Activated T-helper 1 cell treated with anti-CD3 and anti-CD28 coated beads, Interleukin-12 subunit alpha, Interleukin-12 subunit beta, Interleukin-2, Interleukin-4 antibody, amounts not matched to agents 30 ng/mL and 10 ng/mL and 1 ng/mL, durations not matched to agents 14 hours and 24 hours and 36 hours (primary cell): ENCODE measurements at places on chromosomes 3 and 15.

- DNase-seq = no peak
- H3K27ac ChIP-seq = no peak overlapping the region
- peaks cover 30% of the 10 kb centered on the region for H3K4me1 ChIP-seq
- H3K36me3 ChIP-seq = no peaks in the 10 kb centered on the region
These were observed 653 bp downstream of the MYO5C start for GRCh38 chr15:52294881-52295420.

GRCh38 chr3:65974509-65974908, 64.2 kb downstream of the MAGI1 start:
- H3K4me3 ChIP-seq = no peak overlapping the region
- H3K27ac ChIP-seq = no peak overlapping the region
- peaks cover 2% of the 10 kb centered on the region for H3K27me3 ChIP-seq
- no peaks in the 10 kb centered on the region for H3K36me3 ChIP-seq
- DNase-seq = no peak

DNA sequence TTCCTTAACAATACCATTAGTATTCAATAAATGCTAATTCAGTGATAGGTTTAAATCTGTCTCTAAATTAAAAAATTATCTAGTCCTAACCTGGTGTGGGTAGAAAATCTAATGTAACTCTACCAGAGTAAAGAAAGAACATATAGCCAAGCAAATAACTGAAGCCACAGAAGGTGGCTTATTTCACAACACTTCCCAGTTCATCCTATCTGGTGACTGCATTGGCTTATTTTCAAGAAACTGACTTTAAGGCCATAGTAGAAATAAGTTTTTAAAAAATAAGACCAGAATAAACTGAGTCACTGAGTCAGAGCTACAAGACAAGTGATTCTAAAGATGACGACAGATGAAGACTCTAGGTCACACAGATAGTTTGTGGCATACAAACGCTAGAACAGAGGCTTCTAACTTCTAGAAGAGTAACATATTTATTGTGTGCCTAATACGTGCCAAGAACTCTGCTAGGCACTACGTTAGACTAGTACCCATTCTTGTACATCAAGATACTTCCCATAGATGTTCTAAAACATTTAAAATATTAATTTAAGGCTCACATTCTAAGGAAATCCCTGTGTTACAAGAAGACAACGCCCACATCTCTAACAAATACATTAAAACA, 25.9 kb downstream of the TMCC1 start:
- H3K36me3 ChIP-seq = peaks cover 28% of the 10 kb centered on the region
- peaks cover 8% of the 10 kb centered on the region for H3K4me1 ChIP-seq
- H3K27me3 ChIP-seq = no peaks in the 10 kb centered on the region
- no peak overlapping the region for H3K27ac ChIP-seq
- DNase-seq = no peak

DNA sequence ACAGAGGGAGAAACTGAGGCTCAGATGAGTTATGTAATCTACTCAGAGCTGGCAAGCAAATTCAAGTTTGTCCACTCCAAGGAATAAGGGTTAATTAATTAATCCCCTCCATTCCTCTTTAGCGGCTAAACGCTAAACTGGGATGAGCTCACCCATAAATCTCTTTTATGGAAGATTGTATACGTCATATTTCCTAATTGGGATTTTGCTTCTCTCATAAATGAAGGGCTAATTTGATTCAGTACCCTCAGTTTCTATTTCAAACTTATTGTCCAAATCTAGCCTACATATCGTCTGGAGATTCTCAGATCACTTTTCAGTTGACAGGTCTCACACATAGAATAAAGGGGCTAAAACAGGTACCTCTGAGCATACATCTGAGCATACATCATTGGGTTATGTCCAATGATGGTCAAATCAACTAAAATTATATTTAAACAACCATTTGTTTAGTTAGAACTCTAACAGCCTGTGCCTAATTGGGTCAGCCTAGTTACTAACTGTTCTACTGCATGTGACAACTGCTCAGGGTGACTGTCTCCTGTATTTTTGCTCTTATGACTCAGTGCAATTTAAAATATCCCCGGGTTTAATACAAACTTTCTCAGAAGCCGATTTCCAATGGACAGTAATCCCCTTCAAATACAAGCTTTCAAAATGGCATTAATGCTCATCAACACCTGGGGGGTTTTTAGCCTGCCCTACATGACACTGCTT, 57.6 kb upstream of the PLXND1 start:
- no peaks in the 10 kb centered on the region for H3K36me3 ChIP-seq
- H3K27ac ChIP-seq = no peak overlapping the region
- no peaks in the 10 kb centered on the region for H3K27me3 ChIP-seq
- no peak overlapping the region for H3K4me3 ChIP-seq
- no peaks in the 10 kb centered on the region for H3K4me1 ChIP-seq

GRCh38 chr3:99753268-99753975, 64.2 kb upstream of the CMSS1 start:
- H3K27ac ChIP-seq = no peak overlapping the region
- peaks cover 25% of the 10 kb centered on the region for H3K27me3 ChIP-seq
- no peak for DNase-seq
- H3K4me1 ChIP-seq = no peaks in the 10 kb centered on the region

DNA sequence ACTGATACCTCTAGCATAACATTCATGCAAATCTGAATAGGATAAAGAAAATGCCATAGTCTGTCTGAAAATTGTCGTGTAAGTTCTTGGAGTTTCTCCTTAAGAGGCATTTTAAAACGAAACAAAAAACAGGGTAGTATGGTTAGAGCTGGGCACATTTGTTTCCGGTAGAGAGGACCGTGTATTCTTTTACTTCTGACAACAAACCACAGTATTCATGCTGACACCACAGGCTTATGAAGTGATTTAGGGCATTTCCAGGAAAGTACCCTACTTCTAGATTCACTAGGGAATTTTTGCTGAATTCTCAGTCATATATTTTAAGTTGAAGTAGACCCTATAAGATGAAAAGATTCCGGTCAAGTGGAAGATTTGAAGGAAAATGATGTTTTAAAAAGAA, 541.3 kb downstream of the UNC13C start:
- H3K36me3 ChIP-seq = no peaks in the 10 kb centered on the region
- H3K4me1 ChIP-seq = peaks cover 12% of the 10 kb centered on the region
- H3K27me3 ChIP-seq = no peaks in the 10 kb centered on the region
- H3K4me3 ChIP-seq = no peak overlapping the region
- DNase-seq = no peak

- no peak overlapping the region for H3K4me3 ChIP-seq
- no peaks in the 10 kb centered on the region for H3K36me3 ChIP-seq
- no peaks in the 10 kb centered on the region for H3K27me3 ChIP-seq
- H3K4me1 ChIP-seq = no peaks in the 10 kb centered on the region
- DNase-seq = no peak
These were observed 63.9 kb downstream of the FBLN2 start for GRCh38 chr3:13612829-13613228.

DNA sequence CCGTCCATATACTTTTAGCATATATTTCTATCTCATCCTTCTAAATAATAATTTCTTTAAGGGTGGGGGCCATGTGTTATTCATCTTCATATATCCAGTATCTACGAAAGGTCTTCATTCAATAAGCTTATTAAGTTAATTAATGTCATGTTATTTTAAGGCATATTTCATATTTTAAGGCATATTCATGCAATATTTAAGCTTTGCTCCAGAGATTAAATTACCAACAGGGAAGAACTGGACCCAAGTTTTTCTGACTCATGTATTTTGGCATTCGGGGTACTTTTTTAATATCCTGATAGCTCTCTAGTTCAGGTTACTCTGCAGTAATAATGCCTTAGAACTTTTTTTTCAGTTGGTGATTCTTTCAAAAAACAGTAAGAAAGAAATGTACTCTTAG, 27.4 kb downstream of the PHC3 start:
- H3K4me1 ChIP-seq = peaks cover 37% of the 10 kb centered on the region
- H3K27ac ChIP-seq = no peak overlapping the region
- H3K4me3 ChIP-seq = no peak overlapping the region
- peaks cover 30% of the 10 kb centered on the region for H3K36me3 ChIP-seq
- H3K27me3 ChIP-seq = no peaks in the 10 kb centered on the region

DNA sequence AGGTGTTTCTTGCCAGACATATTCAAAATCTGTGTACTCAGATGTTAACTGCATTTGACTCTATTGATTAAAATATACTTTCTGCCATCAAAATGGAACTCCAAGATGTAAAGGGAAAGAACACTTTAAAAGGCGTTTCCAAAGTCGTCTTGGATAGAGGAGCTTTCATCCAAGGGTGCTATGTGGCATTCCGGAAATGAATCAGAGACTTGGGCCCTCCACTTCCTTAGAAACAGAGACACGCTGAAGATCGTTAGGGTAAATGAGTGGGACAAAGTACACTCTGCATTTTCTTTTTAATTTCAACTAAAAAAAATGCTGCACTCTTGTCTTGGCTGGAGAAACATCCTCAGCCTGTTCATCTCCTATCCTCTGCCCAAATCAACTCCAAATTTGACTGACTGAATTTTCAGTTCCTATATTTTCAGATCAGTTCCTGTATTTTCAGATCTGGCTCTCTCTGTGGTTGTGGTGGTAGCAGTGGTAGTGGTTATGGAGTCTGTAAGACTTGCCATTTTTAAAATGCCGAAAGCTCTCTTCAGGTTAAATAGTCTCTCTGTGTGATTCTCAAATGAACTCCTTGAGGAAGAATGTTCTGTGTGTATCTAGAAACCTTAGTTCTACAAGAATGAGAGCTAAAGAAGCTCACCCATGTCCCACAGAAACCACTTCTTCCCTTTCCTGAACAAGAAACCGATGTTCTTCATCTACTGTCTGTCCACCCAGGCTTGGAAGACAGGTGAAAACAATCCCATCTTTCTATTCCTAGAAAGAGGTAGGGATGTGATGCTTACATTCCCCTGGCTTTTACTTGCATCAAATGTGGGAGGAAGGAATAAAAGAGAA, 156.8 kb upstream of the ICE2 start:
- H3K4me1 ChIP-seq = peaks cover 16% of the 10 kb centered on the region
- no peak for DNase-seq
- peaks cover 12% of the 10 kb centered on the region for H3K27me3 ChIP-seq
- H3K27ac ChIP-seq = no peak overlapping the region
- no peaks in the 10 kb centered on the region for H3K36me3 ChIP-seq
- no peak overlapping the region for H3K4me3 ChIP-seq

DNA sequence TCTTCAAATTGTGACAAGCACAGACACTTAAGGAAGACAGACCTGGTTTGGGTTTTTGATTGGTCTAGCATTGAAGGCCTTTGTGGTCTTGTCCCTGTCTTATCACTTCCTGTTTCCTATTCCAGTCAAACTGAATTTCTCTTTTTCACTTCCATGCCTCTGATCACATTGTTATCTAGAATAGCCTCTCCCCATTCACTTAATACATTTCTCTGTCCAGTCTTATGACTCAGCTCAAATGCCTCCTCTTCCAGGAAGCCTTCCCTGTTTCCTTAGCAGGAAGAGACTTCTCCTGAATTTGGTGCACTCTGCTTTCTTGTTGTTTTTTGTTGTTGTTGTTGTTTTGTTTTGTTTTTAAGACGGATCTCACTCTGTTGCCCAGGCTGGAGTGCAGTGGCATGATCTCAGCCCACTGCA, 45.5 kb downstream of the LIMD1 start:
- DNase-seq = no peak
- no peaks in the 10 kb centered on the region for H3K27me3 ChIP-seq
- no peak overlapping the region for H3K4me3 ChIP-seq
- peaks cover 8% of the 10 kb centered on the region for H3K4me1 ChIP-seq

- peaks cover 4% of the 10 kb centered on the region for H3K27me3 ChIP-seq
- H3K4me1 ChIP-seq = peaks cover 8% of the 10 kb centered on the region
- no peak overlapping the region for H3K27ac ChIP-seq
- DNase-seq = no peak
- peaks cover 10% of the 10 kb centered on the region for H3K36me3 ChIP-seq
These were observed 1.4 kb upstream of the GRM2 start for GRCh38 chr3:51705276-51706020.

GRCh38 chr3:72960812-72961518, 35.6 kb upstream of the PPP4R2 start:
- DNase-seq = no peak
- H3K4me1 ChIP-seq = peaks cover 41% of the 10 kb centered on the region
- peaks cover 2% of the 10 kb centered on the region for H3K36me3 ChIP-seq

DNA sequence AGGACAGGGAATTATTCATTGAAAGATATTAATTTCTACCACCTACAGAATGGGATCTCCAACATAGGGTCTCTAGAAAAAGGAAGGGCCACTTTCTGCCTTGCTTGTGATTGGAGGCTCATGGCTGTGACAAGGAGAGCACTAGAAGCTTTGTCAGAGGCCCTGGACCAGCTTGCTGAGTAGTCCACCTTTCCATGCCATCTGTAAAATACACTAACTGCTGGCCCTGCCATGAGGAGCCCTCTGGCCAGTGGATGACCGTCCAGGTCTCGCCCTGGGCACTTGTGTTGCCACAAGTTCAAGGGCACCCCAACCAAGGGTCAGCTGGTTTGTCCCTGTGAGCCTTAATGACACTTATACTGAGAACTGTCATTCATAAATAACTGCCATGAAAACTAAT, 1.6 kb upstream of the SYNM start:
- H3K27me3 ChIP-seq = peaks cover 44% of the 10 kb centered on the region
- H3K27ac ChIP-seq = no peak overlapping the region
- peaks cover 12% of the 10 kb centered on the region for H3K4me1 ChIP-seq
- no peaks in the 10 kb centered on the region for H3K36me3 ChIP-seq
- no peak for DNase-seq

DNA sequence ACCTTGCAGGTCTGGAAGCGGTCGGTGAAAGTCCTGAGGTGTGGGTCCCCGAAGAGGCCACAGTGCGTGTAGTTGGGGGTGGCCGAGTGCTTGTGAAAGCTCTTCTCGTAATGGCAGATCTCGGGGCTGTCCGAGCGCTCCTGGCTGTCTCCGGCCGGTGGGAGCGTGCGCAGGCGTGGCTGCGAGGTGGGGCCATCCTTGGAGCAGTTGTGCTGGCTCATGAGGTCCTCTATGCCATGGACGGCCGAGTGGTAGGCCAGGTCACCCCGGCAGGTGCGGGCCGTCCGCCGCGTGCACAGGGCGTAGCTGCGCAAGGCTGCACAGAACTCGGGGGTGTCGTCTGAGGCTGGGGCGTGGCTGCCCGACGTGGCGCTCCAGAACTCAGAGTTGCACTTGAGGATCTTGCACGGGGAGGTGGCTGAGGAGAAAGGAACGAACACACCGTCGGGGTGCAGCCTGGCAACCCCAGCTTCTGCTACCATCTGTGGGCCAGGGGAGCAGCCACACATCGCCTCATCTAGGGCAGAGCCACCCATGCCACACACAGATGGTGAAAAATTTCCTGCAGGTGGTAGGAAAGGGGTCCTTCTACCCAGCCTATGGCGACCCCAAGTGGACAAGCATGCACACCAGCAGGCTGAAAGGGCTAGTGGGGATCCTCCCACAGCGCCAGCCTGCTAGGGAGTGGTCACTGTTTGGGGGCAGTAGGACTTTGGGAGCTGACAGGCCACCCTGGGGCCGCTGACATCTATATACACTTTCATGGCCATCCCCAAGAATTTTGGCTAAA, 36.7 kb downstream of the RGMA start:
- H3K4me1 ChIP-seq = peaks cover 9% of the 10 kb centered on the region
- DNase-seq = no peak
- H3K36me3 ChIP-seq = no peaks in the 10 kb centered on the region
- no peak overlapping the region for H3K27ac ChIP-seq

- peak overlapping the region; percentile 25 for H3K4me3 ChIP-seq
- peak; percentile 30 for DNase-seq
- no peaks in the 10 kb centered on the region for H3K4me1 ChIP-seq
- H3K27ac ChIP-seq = no peak overlapping the region
- no peaks in the 10 kb centered on the region for H3K36me3 ChIP-seq
- H3K27me3 ChIP-seq = peaks cover 19% of the 10 kb centered on the region
These were observed 119.9 kb downstream of the DGKG start for GRCh38 chr3:186241910-186242821.

- H3K36me3 ChIP-seq = no peaks in the 10 kb centered on the region
- H3K27ac ChIP-seq = no peak overlapping the region
- peaks cover 5% of the 10 kb centered on the region for H3K4me1 ChIP-seq
- no peak for DNase-seq
These were observed 21.5 kb downstream of the FAM174B start for GRCh38 chr15:92634060-92634459.

GRCh38 chr3:23805633-23806533, at the start of gene UBE2E1:
Gene UBE2E1 (plus strand): TSS chr3:23805955. CDS start chr3:23807270, 1,315 bp downstream.
- DNase-seq = peak; percentile 53
- H3K27me3 ChIP-seq = peaks cover 33% of the 10 kb centered on the region
- peak within 1 kb of the TSS; percentile 95 for H3K4me3 ChIP-seq
- peak within 1 kb of the TSS; percentile 96 for H3K27ac ChIP-seq
